NCI-H1048 (cell line): ENCODE measurements at places on chromosomes 12 and 14.

- DNase-seq = no peak
These were observed 10.2 kb downstream of the PPP1R13B start for GRCh38 chr14:103836976-103837725.

- DNase-seq = no peak
These were observed 396.6 kb downstream of the ADAMTS20 start for GRCh38 chr12:43155376-43155775.

DNA sequence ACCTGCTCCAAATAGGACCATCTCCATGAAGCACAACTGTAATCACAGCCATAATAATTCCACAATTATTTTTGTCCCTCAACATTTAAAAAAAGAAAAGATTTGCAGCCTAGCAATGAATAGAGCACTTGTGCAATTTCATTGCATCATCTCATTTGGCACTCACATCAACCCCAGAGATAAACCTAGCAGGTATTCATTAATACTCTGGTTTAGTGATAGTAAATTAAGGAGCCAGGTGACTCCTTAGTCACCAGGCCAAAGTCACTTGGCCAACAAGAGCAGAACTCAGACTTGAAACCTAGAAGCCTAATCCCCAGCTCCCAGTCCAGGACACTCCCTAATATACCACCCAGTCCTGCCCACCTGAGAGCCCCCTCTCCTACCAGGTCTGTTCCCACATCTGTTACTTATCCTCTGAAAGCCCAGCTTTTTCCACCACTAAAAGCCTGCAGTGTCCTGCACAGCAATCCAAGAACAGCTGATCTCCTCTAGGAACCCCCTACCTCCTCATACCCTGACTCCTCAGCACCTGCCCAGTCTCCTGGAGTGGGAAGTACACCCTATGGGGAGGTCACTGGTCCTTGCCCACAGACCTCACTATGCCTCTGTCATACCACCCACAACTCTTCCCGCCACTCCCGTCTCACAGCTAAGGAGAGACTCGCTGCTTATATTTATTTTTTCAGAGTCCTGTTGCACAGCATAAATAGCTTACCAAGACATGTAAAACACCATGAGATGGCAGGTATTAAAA, 22.1 kb downstream of the OR10P1 start:
- no peak for DNase-seq

DNA sequence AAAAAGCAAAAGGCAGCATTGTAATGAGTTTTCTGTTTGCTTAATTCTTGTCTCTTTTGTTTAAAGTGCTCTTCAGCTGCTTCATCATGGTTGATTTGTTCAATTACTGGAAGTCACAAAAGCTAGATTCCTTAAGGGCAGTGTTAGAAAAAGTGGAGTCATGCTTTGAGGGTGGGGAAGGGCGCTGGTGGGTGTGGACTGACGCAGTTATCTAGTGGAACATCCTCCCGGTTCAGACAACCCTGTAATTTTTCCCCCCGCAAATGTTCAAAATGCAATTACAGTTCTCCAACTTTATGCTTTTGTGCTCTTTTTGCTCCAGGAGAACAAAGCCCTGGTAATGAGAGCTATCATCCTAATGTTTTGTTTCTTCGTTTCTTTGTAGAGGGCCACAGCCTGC, 2.1 kb downstream of the AKAP6 start:
- no peak for DNase-seq

DNA sequence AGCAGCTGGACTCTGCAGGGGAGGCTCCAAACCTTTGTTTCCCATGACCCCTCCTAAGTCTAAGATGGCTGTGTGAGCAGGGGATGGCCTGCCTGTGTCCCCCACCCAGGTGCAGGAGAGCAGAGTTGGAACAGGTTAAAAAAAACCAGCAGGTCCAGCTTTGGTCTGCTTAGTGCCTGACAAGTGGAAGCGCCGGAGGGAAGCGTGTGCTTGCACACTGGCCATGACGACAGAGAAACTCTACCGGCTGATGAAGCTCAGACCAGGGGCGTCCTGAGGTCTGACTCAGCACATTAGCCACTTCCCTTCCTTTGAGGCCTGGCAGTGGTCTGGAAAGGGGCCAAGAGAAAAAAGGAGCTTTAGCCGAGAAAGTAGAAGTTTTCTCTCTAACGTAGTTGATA, 280.1 kb downstream of the VRK1 start:
- no peak for DNase-seq

DNA sequence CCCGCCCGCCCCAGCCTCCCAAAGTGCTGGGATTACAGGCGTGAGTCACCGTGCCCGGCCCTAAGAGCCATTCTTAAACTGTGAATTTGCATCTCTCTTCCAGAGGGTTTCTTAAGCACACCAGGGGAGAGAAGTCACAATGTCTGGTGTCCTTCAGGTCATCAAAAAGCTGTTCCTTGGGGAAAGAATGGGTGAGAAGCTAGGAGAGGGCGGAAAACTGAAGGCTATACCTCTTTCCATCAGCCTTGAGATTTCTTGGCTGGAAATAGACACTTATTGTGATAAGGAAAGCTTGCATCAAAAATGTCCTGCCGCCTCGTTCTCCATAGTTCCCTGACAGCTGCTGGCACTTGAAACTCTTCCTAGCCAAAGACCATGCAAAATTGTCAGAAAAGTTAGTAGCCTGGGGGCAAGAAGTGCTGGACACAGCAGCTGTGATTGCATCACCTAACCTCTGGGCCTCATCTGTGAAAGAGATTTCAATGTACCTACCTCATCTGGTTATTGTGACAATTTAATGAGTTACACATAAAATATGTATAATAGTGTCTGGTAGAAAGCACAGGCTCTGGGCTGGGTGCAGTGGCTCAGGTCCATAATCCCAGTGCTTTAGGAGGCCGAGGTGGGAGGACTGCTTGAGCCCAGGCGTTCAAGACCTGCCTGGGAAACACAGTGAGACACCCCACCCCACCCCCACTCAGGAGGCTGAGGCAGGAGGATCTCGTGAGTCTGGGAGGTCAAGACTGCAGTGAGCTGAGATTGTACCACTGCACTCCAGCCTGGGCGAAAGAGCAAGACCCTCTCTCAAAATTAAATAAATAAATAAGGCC, 9.7 kb upstream of the UBC start:
- DNase-seq = no peak

DNA sequence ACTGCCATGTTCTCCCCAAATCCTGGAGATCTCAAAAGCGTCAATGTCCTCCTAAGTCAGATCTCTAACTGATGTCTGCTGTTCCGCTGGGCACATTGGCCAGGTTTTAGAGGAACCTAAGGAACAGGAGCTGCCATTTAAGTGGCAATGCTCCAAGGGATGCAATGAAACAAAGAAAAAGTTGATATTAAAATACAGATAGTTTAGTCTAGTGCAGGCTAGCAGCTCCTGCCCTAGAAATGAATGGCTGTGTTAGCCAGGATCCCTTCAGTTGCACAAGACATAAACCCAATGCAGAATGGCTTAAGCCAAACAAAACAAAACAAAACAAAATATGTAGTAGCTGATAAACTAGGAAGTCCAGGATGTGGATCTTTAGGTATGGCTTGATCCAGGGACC, 144.1 kb downstream of the HMGA2 start:
- no peak for DNase-seq

- DNase-seq = no peak
These were observed 57.6 kb downstream of the SSPN start for GRCh38 chr12:26252946-26253345.

- DNase-seq = no peak
These were observed 14.2 kb downstream of the TRPV4 start for GRCh38 chr12:109818905-109819500.

DNA sequence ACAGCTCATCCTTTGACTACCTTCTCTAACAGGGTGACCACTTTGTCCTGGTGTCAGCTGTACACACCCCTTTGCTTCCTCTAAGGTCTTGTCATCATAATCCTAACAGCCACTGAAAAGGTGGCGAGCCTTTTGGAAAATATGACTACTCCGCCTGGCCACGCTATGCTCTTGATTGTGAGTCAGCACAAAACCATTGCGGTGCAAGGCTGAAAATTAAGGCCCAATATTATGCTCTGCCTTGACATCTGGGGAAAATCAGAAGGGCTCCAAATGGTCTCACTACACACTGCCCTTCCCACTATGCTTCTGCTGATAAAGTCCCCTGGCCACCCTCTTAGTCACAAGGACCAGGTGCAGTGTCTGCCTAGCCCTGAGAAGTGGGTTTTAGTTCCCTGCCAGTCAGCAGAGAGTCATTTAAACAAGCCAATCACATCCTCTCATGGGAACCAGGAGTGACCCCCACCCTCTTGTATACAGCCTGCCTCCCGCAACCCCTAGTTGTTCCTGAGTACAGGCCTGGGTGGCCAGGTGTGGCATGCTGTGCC, 34.3 kb downstream of the FGD6 start:
- no peak for DNase-seq

DNA sequence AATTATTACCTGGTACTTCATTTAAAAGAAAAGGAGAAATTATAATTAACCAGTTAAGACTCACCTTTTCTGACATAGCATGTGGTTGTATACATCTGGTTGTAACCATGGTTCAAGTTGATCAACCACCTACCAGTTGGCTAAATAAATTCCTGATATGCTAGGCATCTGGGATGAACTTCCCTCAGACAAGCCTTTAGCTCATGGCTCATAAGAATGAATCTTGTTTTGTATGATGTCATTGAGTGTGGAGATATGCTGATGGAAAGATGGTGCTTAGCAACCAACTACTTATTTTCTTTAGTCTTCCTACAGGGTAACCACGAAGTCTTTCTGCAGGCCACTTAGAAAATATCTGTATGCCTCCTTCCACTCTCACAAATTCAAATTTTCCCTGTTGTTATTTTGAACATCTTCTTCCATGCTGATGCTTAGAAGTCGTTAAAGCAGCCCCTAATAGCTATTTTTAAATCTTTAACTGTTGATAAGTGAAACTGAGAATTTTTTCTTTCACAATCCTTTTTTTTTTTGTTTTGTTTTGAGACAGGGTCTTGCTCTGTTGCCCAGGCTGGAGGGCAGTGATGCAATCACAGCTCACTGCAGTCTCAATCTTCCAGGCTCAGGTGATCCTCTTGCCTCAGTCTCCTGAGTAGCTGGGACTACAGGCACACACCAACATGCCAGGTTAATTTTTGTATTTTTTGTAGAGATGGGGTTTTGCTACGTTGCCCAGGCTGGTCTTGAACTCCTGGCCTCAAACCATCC, 51.9 kb upstream of the PTHLH start:
- no peak for DNase-seq

DNA sequence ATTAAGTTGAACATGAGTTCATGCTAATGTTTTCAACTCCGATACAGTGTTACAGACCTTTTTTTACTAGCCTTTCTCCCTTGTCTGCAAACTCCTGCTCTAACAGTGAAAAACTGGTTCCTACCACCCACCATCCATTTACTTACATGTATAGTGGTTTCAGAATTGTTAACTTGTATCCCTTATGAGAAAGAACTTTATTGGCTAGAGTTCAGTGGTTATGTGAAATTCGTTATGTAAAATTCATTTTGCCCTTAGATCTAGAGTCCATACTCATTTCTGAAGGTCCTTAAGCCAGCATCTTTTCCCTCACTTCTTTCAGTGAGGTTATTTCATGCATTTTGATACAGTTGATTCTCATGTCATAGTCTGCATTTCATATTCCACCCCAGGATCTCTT, 51.0 kb downstream of the PRKCH start:
- no peak for DNase-seq

- DNase-seq = no peak
These were observed 615.9 kb upstream of the MIS18BP1 start for GRCh38 chr14:45868863-45869262.

DNA sequence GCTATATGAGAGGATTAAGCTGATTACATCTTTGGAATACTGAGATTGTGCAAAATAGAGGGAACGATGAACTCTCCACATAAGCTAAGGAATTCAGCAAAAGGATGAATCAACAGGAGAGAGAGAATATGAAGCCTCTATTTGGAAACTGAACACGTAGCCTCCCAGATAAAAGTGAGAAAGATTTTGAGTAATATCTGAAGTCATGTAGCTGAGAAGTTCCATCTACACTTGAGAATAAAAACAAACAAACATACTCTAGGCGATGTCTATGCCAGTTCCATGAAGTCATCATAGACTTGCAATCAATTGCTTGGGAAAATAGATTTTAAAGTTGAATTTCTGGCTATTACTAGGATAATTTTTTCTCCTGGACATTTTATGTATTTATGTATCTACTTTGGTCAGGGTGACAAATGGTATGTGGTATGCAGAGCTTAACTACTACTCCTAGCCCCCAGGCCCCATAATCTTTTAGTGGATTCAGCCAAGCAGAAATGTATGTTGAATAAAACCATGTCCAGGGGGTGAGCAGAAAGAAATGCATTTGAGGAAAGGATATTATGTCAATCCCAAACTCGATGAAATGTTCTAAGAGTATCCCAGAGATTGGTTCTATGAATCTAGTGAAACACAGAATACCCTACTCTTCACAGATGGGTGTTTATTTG, 627.4 kb downstream of the DIO2 start:
- no peak for DNase-seq

DNA sequence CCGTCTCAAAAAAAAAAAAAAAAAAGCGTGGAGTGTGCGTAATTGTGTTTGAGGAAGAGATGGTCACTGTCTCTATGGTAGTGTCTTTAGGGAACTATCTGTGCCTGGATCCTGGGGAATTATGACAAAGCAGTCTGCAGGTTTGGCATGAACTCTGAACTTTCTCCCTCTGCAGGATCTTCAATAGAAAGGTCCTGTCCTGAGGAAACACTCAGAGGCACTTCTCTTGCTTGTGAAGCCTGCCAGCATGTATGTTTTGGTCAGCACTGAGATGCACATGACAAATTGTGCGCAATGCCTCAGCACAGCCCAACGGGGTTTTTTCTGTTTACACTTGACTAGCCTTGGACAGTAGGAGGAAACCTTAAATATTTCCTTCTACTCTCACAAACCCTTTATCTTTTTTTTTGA, 46.6 kb downstream of the ATF7 start:
- no peak for DNase-seq

- no peak for DNase-seq
These were observed 158.2 kb upstream of the RGS6 start for GRCh38 chr14:71773898-71774481.

DNA sequence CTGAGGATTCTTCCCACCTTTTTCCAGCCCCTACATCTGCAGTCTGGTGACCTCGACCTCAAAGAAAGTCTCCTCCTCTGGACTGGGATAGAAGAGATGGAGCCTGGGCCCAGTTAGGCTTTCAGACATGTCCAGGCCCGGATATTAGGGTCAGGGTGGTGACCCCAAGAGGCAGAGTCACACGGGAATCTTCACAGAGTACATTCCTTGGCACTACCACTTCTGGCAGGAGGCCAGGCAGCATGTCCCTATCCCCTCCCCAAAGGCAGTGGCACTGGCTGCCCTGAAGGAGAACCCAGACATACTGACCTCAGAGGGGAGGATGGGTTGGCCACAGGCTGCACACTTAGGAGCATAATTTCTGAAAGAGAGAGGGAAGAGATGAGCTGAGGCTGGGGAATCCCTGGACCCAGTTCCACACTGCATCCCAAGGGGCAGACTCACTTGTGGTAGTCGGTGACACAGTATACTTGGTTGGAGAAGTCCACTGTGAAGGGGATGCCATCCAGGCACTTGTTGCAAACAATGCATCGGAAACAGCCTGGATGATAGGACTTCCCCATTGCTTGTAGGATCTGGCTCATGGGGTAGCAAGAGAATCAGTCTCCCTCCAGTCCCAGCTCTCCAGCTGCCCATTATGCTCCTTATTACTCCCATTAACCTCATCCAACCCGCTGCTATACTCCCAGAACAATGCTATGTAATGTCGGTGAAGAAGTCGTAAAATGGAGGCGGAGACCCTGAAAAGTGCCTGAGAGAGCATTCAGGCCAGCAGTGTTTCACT, 7.6 kb downstream of the AJUBA start:
- no peak for DNase-seq
